Tibial artery (tissue), 4 donors: ENCODE measurements at places on chromosomes 6 and 20.
A peak's percentile ranks its signal among the peaks of the same experiment; 100 is the strongest.

DNA sequence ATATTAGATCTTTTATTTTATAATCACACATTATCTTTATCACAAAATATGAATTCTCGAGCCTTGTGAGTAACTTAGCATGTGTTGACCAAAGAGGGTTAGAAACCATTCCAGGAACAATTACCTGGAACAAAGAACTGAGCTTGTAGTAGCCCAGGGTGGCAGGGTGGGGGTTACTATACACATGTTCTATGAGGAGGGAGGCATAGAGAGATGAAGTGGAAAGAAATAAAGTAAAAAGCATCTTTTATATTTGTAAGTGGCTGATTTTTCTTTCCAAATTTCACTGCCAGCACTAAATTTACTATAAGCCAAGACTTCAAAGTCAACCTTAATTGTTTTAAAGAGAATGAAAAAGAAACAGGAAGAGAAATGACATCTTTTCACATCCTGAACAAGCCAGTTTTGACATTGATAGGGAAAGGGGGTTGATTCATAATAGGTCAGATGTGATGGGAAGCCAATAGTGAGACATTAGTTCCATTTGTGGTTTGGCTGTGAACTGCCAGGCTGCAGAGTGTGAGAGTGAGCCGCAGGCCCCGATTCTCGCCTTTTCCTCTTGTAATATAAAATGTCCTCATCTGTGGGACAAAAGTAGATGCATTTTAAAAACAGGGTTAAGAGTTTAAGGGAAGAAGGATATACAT lies 52.7 kb upstream of the MYB start:
- no peaks in the 10 kb centered on the region for H3K4me1 ChIP-seq
- H3K36me3 ChIP-seq = no peaks in the 10 kb centered on the region

DNA sequence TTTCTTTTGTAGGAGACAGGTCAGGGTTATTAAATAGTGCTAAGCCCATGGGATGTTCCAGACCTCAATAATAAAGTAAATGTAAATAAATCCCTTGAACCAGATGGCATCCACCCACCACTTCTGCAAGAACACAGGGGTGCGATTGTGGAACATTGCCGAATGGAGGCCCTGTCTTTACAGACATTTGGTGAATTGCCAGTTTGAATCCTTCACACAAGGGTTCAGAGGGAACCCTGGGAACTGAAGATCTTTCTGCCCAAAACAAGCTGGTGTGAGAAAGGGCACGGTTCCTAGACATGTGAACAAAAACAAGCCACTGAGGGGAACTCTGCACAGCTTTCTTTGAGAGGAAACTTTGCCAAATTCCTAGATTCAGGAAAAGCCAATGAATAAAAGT lies 30.2 kb upstream of the RNF8 start:
- peaks cover 27% of the 10 kb centered on the region for H3K36me3 ChIP-seq
- DNase-seq = no peak
- H3K4me1 ChIP-seq = peaks cover 18% of the 10 kb centered on the region
- H3K27ac ChIP-seq = peak overlapping the region; percentile 39
- H3K4me3 ChIP-seq = no peak overlapping the region
- H3K27me3 ChIP-seq = no peaks in the 10 kb centered on the region

DNA sequence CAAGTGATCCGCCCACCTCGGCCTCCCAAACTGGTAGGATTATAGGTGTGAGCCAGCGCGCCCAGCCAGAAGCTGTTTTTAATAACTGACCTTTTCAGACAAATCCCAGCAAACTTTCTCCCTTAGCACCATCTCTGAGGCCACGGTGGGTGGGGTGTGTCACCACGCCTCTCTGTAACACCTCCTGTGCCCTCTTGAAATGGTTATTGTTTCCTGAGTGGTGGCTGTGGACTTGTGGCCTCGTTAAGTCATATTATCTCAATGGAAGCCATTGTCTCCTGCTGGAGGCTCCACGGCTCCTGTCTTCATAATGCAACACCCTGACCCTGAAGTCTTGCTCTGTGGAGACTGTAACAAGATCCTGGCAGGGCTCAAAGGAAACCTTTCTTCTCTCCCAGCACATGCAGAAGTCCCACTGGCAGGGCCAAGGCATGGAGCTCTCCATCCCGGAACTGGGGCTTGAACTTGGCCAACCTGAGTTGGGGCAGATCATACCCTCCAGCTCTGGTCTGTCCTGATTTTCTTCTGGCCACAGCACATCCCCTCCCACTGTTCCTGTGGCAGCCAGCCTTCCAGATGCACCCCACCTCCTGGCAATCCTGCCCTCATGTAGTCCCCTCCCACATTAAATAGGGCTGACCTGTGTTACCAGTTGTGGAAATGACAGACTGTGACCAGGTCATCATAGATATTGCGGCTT lies 81.1 kb downstream of the SNX5 start:
- H3K36me3 ChIP-seq = no peaks in the 10 kb centered on the region
- peaks cover 12% of the 10 kb centered on the region for H3K4me1 ChIP-seq
- H3K27me3 ChIP-seq = no peaks in the 10 kb centered on the region
- no peak overlapping the region for H3K27ac ChIP-seq
- DNase-seq = no peak

- peaks cover 16% of the 10 kb centered on the region for H3K4me1 ChIP-seq
- peaks cover 5% of the 10 kb centered on the region for H3K36me3 ChIP-seq
- H3K4me3 ChIP-seq = no peak overlapping the region
Observed at GRCh38 chr6:111687652-111688051, 82.0 kb upstream of the TRAF3IP2 start.

- H3K4me3 ChIP-seq = no peak overlapping the region
- peaks cover 7% of the 10 kb centered on the region for H3K36me3 ChIP-seq
- H3K27ac ChIP-seq = no peak overlapping the region
- H3K27me3 ChIP-seq = no peaks in the 10 kb centered on the region
- no peak for DNase-seq
- H3K4me1 ChIP-seq = no peaks in the 10 kb centered on the region
Observed at GRCh38 chr6:38282911-38283310, 356.8 kb downstream of the BTBD9 start.

GRCh38 chr6:118893064-118893806 lies 717 bp upstream of the ASF1A start:
- H3K4me1 ChIP-seq = peaks cover 21% of the 10 kb centered on the region
- no peaks in the 10 kb centered on the region for H3K36me3 ChIP-seq
- H3K27ac ChIP-seq = peak overlapping the region; percentile 87
- H3K4me3 ChIP-seq = peak overlapping the region; percentile 91
- peak; percentile 31 for DNase-seq

DNA sequence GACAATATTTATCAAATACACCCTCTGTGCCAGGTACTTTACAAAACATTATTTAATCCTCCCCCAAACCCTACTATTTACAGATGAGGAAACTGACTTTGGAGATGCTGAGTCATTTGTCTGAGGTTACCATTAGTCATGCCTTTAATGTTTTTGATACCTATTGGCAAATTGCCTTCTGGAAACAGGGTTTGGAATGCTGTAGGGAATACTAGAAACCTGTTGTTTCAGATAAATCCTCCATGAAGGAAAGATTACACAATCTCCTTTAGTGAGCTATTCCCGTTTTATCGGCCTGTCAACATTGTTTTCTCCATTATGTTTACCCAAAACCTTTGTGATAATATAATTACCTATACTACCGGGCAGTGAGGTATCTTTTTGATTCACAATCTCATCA lies 93.6 kb upstream of the ADGRF1 start:
- no peak overlapping the region for H3K4me3 ChIP-seq
- H3K4me1 ChIP-seq = no peaks in the 10 kb centered on the region
- no peak overlapping the region for H3K27ac ChIP-seq
- no peaks in the 10 kb centered on the region for H3K27me3 ChIP-seq
- DNase-seq = no peak

- H3K27ac ChIP-seq = no peak overlapping the region
- DNase-seq = no peak
- H3K27me3 ChIP-seq = no peaks in the 10 kb centered on the region
- no peak overlapping the region for H3K4me3 ChIP-seq
- H3K4me1 ChIP-seq = no peaks in the 10 kb centered on the region
- H3K36me3 ChIP-seq = no peaks in the 10 kb centered on the region
Observed at GRCh38 chr20:12999201-12999600, 9.6 kb upstream of the SPTLC3 start.

- no peaks in the 10 kb centered on the region for H3K36me3 ChIP-seq
- no peaks in the 10 kb centered on the region for H3K27me3 ChIP-seq
- no peak overlapping the region for H3K4me3 ChIP-seq
- no peaks in the 10 kb centered on the region for H3K4me1 ChIP-seq
- no peak overlapping the region for H3K27ac ChIP-seq
Observed at GRCh38 chr6:5638666-5639065, 368.1 kb downstream of the NRN1 start.

DNA sequence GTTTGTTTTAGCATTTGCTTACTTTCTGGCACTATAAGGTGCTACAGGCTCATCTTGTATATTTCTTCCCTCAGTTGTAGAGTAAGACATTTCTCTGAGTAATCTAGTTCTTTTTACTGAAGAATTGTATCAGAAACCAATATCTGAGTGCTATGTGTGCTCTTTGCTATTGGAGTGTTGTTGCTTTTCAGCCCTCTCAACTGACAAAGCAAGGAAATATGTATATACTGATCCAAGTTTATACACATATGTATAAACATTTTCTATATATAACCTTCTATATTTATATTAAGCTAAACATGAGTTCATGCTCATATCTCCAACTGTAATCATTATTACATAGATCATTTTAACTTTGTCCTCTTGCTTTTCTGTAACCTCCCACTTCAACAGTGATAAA lies 405.7 kb downstream of the RFPL4B start:
- no peak overlapping the region for H3K27ac ChIP-seq
- H3K36me3 ChIP-seq = no peaks in the 10 kb centered on the region
- no peak overlapping the region for H3K4me3 ChIP-seq
- H3K4me1 ChIP-seq = no peaks in the 10 kb centered on the region

GRCh38 chr6:38279423-38279822 lies 360.3 kb downstream of the BTBD9 start:
- H3K36me3 ChIP-seq = no peaks in the 10 kb centered on the region
- DNase-seq = no peak

- no peaks in the 10 kb centered on the region for H3K4me1 ChIP-seq
- no peaks in the 10 kb centered on the region for H3K36me3 ChIP-seq
Observed at GRCh38 chr6:33976437-33977360, 169.2 kb downstream of the GRM4 start.

- no peaks in the 10 kb centered on the region for H3K27me3 ChIP-seq
- H3K4me1 ChIP-seq = no peaks in the 10 kb centered on the region
- H3K36me3 ChIP-seq = no peaks in the 10 kb centered on the region
- DNase-seq = no peak
- no peak overlapping the region for H3K27ac ChIP-seq
- no peak overlapping the region for H3K4me3 ChIP-seq
Observed at GRCh38 chr6:110731196-110731595, 84.1 kb downstream of the CDK19 start.

- H3K27ac ChIP-seq = no peak overlapping the region
- DNase-seq = no peak
- peak overlapping the region; percentile 7 for H3K4me3 ChIP-seq
- H3K27me3 ChIP-seq = no peaks in the 10 kb centered on the region
Observed at GRCh38 chr6:28208111-28208659, 16.9 kb upstream of the ZSCAN9 start.

DNA sequence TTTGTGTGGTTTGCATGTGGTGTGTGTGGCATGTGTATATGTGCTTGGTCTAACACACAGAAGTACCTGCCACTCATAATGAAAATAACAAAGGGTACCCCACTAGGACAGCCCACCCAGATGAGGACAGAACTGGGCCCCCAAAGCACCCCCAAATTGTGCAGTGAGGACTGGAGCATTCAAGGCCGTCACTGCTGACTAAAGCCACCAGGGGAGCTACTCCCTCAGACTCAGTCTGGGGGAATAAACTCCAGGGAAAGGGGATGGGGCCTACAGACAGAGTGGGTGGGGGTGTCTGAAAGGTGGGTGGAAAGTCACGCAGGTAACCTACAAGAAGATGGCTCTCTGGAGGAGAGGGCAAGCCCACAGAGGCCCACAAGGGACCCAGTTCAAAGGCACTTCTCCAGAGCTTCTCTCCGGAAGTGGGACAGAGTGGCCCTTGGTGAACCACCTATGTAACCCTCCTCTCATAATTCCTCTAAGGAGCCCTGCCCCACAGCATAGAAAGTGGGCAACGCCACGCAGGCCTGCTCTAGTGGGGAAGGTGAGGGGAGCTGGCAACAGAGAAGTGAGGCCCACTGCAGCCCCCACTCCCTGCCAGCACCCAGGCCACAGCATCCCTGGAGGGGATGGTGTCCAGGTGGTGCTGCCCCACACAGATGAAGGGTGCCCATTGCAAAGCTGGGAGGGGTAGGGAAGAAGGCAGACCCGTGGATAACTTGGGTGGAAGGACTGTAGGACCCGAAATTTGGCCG lies 122.8 kb upstream of the MAFB start:
- DNase-seq = no peak
- no peak overlapping the region for H3K27ac ChIP-seq
- H3K36me3 ChIP-seq = no peaks in the 10 kb centered on the region
- H3K4me3 ChIP-seq = no peak overlapping the region
- no peaks in the 10 kb centered on the region for H3K4me1 ChIP-seq
- H3K27me3 ChIP-seq = no peaks in the 10 kb centered on the region

GRCh38 chr6:25452031-25452430 lies 172.9 kb downstream of the CARMIL1 start:
- H3K27ac ChIP-seq = no peak overlapping the region
- no peak for DNase-seq
- peaks cover 6% of the 10 kb centered on the region for H3K36me3 ChIP-seq
- H3K4me3 ChIP-seq = no peak overlapping the region
- H3K4me1 ChIP-seq = no peaks in the 10 kb centered on the region

DNA sequence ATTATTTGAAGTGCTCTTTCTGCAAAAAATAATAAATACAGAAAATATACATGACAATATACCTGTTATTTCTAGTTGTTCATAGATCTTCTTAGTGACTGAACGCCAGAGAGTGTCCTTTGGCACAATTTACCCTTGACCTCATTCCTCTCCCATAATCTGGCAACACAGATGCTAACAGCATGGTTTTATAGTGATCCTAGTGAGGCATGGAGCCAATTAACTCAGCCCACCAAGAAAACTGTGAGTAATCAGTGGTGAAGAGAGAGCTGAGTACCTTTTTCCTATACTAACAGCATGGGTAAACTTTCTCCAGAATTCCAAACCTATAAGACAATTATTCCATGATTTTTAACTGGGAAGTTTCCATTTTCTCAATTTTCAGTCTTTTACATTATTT lies 61.0 kb downstream of the VGLL2 start:
- no peaks in the 10 kb centered on the region for H3K36me3 ChIP-seq
- H3K4me3 ChIP-seq = no peak overlapping the region
- H3K4me1 ChIP-seq = no peaks in the 10 kb centered on the region
- no peak for DNase-seq
- H3K27me3 ChIP-seq = no peaks in the 10 kb centered on the region
- H3K27ac ChIP-seq = no peak overlapping the region

GRCh38 chr6:138724015-138724414 lies 49.6 kb upstream of the CCDC28A start:
- H3K27ac ChIP-seq = no peak overlapping the region
- no peaks in the 10 kb centered on the region for H3K27me3 ChIP-seq
- no peak overlapping the region for H3K4me3 ChIP-seq
- H3K36me3 ChIP-seq = no peaks in the 10 kb centered on the region
- peak; percentile 51 for DNase-seq

DNA sequence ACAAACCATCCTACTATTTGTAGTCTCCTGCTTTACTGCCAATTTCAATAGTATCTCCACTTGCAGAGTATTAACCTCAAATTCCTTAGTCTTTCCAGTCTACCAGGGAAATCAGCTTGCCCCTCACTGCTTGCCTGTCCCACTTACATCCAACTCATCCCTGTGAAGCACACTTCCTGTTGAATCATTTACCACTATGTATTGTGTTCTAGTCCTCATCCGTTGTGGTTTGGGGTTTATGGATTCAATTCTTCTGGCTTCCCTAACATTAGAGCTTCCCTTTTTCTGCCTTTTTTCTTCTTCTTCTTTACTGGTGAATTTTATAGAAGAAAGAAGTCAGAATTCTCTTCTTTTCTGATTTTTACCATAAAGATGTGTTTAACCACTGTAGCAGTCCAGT lies 5.1 kb upstream of the TXLNB start:
- peaks cover 7% of the 10 kb centered on the region for H3K4me1 ChIP-seq
- H3K27me3 ChIP-seq = no peaks in the 10 kb centered on the region
- DNase-seq = no peak
- H3K4me3 ChIP-seq = no peak overlapping the region
